Right lung (tissue), 10 donors: ENCODE measurements at places on chromosomes 12 and 14.

DNA sequence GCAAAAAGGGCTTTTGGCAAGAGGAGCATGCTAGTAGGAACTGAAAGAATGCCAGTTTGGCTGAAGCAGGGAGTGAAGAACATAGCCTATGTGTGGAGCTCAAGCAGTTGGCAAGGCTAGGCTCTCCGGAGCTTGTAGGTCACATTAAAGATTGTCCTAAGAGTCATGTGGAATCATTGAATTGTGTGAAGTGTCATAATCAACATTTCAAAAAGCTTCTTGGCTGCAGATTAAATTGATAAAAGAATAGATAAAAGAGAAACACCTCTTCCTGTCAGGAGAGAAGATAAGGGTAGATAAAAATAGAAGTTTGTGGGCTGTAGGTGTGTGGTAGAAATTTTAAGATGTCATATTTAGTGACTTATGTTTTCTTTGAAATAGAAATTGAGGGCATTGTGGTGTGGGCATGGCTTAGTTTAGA lies 36.1 kb downstream of the CPSF6 start:
- no peak for DNase-seq

- no peak for DNase-seq
Measured at GRCh38 chr12:6460751-6461371, 9.0 kb downstream of the TAPBPL start.

GRCh38 chr14:31543969-31544799 lies 17.0 kb upstream of the NUBPL start:
- no peak for DNase-seq

GRCh38 chr14:25055992-25056687 lies 6.2 kb upstream of the STXBP6 start:
- DNase-seq = no peak

GRCh38 chr14:46322076-46322475 lies 329.5 kb downstream of the RPL10L start:
- DNase-seq = no peak

DNA sequence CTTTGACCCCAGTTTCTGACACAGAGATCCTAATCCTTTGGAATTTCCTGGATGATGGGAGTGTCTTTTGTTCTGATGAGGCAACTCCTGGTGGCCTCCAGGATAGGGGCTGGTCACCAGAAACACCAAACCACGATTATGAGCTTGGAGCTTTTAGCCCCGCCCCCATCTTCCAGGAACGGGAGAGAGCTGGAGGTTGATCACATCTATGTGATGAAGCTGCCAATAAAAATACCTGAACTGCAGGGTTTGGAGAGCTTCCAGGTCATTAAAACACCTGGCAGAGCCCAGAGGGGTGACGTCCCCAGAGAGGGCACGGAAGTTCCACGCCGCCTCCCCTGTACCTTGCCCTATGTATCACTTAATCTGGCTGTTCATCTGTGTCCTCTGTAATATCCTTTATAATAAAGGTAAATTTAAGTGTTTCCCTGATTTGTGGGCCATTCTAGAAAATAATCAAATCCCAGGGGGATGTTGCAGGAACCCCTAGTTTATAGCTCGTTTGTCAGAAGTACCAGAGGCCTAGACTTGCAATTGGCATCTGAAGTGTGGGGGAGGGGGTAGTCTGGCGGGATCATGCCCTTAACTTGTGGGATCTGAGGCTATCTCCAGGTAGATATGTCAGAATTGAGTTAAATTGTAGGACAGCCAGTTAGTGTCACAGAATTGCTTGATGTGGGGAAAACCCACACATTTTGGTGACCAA lies 21.2 kb downstream of the APPL2 start:
- DNase-seq = no peak

DNA sequence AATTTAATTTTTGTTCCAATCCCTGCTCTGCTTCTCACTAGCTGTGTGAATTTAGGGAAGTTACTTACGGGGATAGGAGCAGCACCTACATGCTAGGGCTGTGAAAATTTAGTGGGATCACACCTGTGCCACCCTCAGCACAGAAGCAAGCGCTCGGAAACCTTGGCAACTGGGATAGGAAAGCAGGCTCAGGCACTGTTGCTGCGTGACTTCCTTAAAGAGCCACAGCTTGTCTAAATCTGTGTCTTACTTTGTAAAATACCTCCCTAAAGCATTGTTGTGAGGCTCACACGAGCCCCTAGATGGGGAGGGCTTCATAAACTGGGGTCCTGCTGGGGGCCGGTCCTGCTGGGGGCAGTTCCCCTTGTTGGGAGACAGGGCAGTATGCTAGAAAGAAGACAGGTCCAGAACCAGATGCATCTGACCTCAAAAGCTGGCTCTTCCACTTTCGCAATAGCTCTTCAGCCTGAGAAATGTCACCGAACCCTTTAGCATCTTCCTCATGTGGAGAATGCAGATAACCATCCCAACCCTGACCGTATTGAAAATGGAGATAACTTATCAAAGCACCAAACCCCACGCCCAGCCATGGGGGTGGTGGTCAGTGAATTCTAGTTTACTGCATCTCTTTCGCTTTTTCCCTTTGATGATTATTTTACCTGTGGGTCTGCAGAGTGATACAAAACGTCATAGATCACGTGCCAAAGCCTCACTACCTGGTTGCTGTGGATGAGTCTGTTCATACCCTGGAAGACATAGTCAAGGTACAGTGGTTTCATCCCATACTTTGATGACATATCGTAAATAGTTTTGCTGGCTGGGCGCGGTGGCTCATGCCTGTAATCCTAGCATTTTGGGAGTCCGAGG lies 54.1 kb downstream of the AK7 start:
- no peak for DNase-seq

- DNase-seq = no peak
Measured at GRCh38 chr12:573232-573631, 90.0 kb downstream of the NINJ2 start.

- DNase-seq = no peak
Measured at GRCh38 chr14:71654810-71655209, 277.4 kb upstream of the RGS6 start.

DNA sequence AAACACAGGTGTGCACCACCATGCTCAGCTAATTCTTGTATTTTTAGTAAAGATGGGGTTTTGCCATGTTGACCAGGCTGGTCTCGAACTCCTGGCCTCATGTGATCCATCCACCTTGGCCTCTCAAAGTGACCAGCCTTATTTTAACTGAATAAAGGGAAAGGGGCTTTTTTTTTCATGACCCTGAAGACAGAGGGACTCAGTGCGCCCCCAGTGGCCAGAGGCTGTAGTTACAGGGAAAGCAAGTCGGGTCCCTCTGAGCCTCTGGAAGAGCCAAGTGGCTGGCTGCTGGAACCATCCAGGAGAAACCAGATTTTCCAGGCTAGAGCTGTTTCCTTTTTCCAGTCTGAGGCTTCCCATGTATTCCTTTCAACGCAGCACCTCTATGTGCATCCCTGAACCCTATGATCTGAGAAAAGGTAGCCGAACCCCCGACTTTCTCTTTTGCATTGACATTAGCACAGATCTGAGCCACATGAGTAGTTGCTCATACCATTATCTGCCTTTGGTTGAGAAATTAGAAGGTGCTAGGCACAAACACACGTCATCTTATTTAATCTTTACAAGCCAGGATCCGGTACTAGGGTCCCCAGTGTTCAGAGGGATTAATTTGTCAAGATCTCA lies 342.7 kb downstream of the CACNA1C start:
- no peak for DNase-seq

DNA sequence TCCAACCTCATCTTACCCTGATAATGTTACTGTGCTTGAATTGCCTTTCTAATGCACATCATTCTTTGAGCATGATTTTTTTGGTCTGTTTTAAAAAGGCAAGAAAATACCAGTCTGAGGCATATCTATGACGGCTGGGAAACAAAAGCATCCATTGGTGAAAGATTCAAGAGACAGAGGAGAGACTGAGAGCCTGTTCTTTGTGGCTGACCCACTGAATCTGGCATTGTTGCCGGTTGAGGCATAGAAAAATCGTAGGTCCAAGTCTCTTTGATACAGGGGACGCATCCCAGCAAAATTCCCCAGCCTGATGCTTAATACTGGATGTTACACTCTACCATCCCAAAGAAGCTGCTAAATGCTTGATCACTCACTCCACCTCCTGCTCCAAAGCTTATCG lies 2.9 kb upstream of the KLHL42 start:
- DNase-seq = no peak

- DNase-seq = no peak
Measured at GRCh38 chr14:22332686-22333421, 256.2 kb downstream of the DAD1 start.

DNA sequence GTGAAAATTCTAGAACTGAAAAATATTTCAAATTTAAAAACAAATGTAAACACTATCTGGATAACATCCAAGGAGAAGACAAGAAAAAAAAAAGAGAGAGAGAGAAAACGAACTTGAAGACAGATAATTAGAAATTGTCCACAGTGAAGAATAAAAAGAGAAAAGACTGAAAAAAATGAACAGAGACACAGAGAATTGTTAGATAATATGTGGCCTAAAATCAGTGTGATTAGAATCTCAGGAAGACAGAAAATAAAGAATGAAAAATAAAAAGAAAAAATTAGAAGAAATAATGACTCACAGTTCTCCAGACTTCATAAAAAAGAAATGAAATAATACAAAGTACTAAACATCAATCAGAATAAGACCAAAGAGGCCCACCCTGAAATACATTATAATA lies 1209.3 kb downstream of the FSCB start:
- no peak for DNase-seq

GRCh38 chr14:73724696-73725095 lies 10.5 kb upstream of the PNMA1 start:
- no peak for DNase-seq

DNA sequence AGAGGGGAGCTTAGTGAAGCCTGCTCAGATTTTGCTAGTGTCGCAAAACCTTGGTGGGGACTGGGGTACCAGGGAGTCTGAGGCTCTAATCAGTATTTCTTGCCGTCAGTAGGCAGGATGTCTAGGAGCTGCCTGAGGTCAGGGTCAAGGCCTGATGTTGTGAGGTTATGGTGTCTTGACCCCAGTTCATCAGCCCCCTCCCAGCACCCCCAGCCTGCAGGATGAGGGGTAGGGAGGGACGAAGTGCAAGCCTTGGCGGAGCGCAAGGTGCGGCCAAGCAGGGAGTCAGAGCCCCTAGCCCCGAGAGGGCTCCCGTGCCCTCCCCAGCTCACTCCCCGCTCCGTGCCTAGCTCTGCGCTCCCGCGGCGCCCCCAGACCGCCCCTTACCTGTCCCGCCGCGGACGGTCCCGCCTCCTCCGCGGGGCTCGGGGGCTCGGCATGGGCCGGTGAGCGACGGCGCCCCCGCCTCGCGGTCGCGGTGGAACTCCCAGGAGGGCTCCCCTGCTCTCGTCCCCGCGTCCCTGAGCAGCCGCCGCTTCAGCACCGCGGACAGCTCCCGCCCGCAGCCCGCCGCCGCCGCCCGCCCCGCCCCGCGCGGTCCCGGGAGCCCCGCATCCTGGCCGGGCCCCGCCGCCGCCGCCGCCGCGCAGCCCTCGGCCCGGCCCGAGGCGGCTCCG lies 347 bp downstream of the SYNDIG1L start:
- DNase-seq = no peak

- no peak for DNase-seq
Measured at GRCh38 chr12:107058190-107058589, 35.2 kb downstream of the CRY1 start.

DNA sequence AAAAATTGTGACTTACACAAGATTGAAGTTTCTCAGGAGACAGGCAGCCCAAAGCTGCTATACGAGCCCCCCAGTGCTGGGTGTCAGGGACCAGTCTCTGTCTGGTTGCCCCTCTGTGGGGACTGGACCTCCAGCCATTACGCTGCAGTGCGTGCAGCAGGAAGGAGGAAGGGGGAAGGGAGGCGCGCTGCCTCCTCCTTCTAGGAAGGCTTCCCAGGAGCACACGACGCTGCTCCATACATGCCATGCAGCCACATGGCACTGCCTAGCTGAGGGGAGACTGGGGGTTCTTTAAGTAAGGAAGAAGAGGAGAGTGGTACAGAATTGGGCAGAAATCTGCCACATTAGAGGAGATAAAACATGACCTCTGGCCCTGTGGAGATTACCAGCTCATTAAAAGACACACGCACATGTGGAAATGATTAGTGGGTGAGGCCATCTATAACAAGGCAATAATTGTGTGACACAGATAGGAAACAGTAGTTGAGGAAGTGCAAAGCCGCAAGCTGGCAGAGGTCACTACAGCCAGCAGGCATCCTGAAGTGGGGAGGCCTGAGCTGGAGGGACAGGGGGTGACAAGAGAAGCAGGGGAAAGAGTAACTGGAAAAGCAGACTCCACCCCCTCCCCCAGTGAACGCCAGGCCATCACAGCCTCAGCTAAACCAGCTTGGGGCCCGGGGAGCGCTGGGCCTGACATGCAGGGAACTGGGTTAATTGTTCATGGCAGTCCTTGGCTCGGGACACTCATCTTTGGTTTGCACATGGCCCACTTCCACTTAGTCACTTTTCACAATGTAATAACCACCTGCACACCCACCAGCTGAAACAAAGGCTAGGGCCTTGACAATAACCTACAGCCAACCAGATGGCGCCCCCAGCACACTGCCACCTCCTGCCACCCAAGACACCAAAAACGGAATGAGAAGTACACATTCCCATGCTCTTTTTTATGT lies 39.6 kb downstream of the CCDC88C start:
- no peak for DNase-seq

DNA sequence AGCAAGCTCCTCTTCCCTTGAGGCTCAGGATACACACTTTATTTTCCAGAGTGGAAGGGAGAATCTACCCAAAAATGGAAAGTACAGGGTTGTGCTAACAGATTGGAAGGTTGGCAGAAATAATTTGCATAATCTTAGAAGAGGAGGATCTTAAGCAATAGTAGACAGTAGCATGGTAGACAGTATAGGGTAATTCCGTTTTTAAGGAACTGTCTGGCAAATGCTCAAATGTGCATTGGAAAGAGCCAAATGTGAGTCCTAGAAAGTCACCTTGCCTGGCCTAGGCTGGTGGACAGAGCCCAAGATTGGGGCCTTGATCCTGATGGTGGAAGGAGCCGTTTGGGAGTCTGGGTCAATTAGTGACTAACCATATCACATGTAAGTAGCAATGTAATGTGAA lies 13.1 kb upstream of the CARMIL3 start:
- no peak for DNase-seq

DNA sequence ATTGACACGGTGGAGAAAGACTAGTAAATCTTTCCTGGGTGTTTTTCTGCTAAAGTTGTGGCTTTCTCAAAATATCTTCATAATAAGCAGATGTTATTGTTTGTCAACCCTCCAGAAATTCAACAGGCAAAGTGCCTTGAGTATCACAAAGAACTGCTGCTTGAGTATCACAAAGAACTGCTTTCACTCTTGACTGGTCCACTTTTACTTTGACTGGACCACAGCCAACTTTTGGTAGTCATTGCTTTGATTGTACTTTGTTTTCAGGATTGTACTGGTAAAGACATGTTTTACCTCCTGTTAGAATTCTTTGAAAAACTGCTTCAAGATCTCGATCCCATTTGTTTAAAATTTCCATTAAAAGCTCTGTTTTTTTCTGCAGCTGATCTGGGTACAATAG lies 62.6 kb downstream of the PDZRN4 start:
- no peak for DNase-seq

GRCh38 chr14:93794756-93795155 lies 6.5 kb upstream of the PRIMA1 start:
- no peak for DNase-seq
